OCI-LY7 (cell line): ENCODE measurements at places on chromosomes 16 and 17.

GRCh38 chr16:78307824-78308528 is 208.5 kb downstream of the WWOX start:
- no peak for DNase-seq

GRCh38 chr16:29011851-29012250 is 27.0 kb downstream of the LAT start:
- no peak for DNase-seq

GRCh38 chr17:27546624-27547300 is 84.2 kb upstream of the LGALS9 start:
- DNase-seq = no peak

- DNase-seq = no peak
These were observed 7.8 kb downstream of the KRT28 start for GRCh38 chr17:40791787-40792436.

- DNase-seq = no peak
These were observed 121.6 kb downstream of the PMP22 start for GRCh38 chr17:15143524-15143923.

GRCh38 chr17:77388384-77389306 is 247.9 kb downstream of the SEC14L1 start:
- no peak for DNase-seq

GRCh38 chr16:79933603-79934002 is 333.1 kb upstream of the MAF start:
- no peak for DNase-seq

GRCh38 chr17:16371742-16372141 is 9.1 kb upstream of the UBB start:
- no peak for DNase-seq

DNA sequence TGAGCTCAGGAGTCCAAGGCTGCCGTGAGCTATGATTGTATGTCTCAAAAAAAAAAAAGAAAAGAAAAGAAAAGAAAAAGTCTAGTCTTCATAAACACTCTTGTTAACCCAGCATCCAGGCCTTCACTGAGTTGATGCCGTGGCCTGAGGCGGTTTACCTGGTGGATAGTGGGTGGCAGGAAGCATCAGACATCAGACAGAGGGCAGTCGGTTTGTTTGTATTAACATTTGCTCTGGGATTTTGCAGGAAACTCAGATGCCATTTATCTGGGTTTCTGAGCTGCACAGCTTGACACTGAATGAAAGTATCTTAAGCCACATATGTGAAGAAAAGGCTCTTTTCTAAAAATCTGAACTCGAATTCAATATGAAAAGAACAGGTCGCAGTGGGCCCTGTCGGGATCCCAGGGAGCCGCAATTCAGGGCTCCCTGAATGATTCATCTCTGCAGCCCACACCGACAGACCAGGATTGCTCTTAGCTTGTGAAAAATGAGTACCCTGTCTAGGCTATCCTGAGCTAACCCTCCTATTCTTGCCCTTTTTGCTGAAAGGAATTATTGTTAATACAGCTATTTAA is 1.1 kb upstream of the DBNDD1 start:
- DNase-seq = no peak

DNA sequence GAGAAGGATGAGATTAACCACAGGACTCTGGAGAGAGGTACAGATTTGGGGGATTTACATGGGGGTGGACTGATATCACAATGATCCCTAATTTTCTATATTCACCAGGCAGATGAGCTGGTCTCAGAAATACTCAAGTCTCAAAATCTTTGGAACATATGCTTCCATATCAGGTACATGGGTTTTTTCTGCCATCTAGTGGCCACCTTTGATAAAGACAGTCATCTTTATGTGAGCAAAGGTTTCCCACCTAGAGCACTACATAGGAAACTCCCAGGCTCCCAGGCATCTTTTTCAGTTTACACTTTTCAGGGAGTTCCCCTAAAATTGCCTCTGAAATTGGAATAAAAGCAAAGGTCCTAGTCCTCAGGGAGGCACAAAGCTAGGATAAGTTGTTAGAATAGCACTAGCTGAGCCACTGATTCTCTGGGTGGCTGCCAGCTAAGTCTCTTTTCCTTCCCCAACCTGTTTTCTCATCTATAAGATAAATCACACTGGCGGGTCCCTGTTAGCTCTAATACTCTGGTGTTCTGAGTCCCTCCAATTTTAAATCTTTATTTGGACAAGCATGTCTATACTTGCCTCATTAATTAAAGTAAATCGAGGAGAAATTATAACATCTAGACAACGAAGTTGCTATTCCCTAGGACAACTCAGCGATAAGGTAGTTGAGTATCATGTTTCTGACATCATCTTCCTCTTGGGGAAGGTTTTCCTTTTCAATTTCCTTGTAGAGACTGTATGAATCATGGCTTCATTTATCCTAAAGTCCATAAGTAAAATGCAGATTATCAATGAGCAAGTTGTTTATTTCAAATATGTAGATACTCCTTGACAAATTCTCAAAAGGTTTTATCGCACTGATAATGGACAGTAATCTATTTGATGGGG is 19.0 kb upstream of the MON1B start:
- DNase-seq = peak; percentile 69

GRCh38 chr17:40311575-40311974 is 2.6 kb downstream of the RARA start:
- no peak for DNase-seq

GRCh38 chr17:75077072-75077495 is 10.7 kb upstream of the SLC16A5 start:
- DNase-seq = no peak

- no peak for DNase-seq
These were observed 99.4 kb downstream of the AMFR start for GRCh38 chr16:56325956-56326355.

DNA sequence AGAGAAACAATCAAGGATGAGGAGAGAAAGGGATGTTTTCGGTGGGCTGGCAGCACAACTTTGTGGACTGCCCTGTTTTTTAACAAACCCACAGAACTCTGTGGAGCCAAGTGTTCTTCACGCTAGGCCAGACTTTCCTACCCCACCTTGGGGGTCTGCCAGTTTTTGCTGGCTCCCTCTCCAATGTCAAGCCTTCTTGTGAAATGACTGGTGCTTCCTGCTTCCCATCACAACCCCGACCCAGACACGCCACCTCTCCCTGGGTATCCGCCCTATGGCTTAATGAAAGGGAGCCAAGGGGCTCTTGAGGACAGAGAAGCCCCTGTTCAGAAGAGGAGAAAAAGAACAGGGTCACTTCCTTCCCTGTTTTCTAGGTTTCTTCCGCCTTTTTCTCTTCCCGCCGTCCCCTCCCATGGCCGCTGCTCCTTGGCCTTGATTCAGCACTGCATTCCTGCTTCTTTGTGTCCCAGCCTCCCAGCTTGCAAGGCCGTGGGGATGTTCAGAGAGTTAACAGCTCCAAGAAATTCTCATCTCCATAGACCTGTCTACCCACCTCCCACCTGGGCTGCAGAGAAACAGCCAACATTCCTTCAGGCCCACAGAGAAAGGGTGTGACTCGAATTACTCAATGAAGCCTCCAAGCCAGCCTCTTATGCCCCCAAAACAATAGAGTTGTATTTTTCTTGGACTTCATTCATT is 16.5 kb upstream of the SOX9 start:
- no peak for DNase-seq

DNA sequence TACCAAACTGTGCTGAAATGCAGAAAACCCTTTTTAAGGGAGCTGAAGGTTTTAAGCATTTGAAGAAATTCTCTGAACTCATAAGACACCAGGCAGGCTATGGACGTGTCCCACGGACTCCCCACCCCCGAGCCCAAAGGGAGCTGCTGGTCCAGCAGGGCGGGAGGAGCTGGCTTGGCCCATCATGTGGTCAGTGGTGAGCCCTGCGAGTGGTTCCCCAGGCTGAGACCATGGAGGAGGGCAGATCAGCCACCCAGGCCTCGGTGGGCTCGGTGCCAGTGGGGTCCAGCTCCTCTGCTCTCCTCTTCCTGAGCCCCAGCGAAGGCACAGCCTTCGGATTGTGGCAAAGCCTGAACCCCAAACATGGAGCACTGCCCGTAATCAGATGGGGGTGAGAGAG is 27.0 kb downstream of the LGALS3BP start:
- no peak for DNase-seq

DNA sequence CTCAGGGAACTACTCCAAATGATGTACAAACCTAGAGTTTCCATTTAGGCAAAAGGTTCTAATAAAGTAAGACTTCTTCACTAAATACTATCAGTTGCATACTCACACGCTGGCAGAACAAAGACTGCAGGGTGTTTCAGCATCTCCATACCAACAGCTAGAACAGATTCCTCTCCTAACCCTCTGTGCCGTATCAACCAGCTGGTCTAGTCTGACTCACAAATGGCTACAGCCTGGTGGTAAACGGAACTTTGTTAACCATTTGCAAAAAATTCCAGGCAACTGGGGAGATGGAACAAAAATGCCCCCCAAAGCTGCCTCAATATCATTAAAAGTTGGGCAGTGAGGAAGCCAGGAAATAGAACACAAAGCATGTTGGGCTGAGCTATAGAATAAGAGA is 217.1 kb downstream of the GRIN2A start:
- DNase-seq = no peak

DNA sequence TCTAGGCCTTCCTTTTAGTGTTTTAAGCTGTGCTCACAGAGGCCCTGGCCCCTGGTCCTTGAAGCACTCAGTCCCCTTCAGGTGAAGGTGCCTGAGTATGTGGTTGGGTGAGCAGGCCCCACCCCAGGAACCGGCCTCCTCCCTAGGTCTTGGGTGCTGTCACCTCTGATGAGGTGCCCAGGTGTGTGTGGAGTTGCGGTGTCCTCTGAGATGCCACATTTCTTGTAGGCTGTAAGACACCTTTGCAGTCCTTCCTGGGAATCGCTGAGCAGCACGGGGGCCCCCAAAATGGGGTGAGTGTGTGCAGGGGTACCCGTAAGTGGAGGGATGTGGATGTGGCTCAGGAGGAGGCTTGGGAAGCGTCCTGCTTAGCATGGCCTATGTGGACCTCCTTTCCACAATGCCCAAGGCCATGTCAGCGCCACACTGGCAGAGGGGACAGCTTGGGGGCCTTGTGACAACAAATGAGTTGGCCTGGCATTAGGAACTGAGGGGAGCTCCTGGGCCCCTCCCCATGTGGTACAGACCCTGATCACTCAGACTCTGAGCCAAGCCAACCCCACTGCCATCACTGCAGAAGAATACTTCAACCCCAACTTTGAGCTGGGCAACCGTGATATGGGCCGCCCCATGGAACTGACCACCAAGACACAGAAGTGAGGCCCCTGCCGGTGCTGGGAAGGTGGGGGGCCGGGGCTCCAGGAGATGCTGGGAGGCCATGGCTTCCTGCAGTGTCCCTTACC is 11.2 kb downstream of the CORO6 start:
- DNase-seq = no peak

- DNase-seq = no peak
These were observed 6.0 kb upstream of the BLMH start for GRCh38 chr17:30297715-30298114.

DNA sequence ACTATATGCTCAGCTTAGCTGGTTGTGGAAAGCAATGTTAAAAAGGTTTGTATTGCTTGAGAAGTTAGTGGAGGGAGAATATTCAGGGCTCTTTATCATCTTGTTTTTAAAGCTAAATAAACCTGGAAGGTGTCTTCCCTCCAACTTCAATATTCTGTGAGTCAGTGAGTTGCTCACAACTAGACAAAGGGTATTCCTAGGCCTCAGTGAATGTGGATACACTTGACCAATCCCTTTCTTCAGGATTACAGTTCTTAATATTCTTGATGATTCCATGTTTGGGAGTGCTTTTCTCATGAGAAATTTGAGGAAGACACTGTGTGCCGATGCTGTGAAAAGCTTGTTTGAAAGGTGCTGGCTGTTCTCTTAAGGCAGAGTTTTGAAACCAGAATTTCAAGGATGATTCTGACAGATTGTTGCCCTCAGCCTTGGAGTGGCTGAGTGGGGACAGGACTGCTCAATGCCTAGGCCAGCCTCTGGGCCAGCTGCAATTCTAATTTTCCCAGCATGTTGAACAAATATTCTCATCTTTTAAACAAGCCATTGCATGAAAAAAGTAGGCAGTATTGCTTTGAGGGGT is 30.1 kb downstream of the MAP2K4 start:
- no peak for DNase-seq

DNA sequence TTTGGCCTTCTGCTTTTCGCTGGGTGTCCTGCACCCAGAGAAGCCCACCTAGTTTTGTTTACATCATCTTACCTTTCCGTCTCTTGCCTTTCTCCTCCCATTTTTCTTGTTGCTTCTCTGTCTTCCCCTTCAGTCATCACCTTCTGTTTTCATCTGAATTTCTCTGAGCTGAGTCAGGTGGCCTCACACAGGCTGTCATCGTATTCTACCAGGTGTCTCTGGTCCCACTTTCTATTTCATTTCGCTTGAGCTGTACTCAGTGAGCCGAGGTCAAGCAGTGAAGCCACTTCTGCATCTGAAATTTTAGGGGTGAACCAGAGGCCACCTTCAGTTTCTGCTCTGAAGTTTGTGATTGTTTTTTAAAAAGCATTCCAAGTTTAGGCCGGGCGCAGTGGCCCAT is 9.7 kb downstream of the CRAMP1 start:
- no peak for DNase-seq
